Right ventricle myocardium superior (tissue), 1 donor: ENCODE measurements at places on chromosomes 6 and 20.
A peak's percentile ranks its signal among the peaks of the same experiment; 100 is the strongest.

DNA sequence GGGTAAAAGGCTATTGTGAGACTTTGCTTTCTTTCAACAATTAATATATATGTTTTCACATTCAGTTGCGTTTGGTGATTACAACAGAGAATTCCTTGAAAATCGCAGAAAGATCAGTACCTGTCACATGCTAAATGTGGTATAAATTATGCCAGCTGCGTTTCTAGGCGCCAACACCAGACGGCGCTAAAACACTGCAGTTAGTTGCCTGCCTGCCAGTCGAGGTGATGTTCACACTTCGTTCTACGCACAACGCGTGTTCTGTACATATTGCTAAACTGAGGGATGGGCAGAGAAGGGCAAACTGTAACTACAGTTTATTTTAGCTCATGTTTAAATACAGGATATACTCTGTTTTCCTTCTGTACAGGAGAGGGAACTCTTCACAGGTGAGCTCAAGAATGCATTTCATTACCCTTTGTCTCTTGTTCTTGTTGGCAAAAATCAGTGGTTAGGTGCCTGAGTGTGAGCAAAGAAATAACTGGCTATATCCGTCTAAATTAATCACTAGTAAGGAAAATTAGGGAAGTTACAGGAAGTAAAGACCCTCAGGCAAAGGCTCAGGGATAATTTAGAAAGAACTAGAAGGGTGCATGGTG, 100.1 kb upstream of the RGS17 start:
- peak; percentile 53 for DNase-seq

DNA sequence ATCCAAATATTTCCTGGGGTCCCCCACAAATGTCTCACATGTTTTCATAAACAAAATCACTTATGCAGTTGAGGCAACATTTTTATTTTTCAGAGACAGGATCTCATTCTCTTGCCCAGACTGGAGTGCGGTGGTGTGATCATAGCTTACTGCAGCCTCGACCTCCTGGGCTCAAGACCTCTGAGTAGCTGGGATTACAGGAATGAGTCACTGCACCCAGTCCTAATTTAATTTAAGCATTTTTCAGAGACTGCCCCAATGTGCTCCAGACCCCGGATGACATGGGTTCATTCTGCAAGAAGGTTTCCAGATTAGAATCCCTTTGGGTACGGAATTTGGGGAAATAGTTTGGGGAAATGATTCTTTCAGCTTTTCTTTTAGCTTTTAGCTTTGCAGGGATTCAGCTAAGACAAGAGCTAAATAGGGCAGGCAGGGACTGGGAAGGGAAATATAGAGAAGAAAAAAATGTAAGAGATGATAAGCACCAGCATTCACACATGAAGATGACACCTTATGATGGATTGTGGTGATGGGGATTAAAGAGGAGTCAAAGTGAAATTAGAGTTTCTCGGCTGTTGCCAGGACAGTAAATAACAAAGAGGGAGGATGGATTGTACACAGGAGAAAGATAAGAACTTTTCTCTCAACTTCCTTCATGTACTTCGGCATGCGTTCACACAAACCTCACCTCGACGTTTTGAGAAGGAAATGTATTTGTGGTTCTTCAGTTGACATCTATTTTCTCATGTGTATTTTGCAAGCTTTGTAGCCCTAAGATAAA, 169.4 kb upstream of the TAB2 start:
- no peak for DNase-seq

GRCh38 chr20:542777-543368, 717 bp downstream of the CSNK2A1 start:
- peak; percentile 49 for DNase-seq

DNA sequence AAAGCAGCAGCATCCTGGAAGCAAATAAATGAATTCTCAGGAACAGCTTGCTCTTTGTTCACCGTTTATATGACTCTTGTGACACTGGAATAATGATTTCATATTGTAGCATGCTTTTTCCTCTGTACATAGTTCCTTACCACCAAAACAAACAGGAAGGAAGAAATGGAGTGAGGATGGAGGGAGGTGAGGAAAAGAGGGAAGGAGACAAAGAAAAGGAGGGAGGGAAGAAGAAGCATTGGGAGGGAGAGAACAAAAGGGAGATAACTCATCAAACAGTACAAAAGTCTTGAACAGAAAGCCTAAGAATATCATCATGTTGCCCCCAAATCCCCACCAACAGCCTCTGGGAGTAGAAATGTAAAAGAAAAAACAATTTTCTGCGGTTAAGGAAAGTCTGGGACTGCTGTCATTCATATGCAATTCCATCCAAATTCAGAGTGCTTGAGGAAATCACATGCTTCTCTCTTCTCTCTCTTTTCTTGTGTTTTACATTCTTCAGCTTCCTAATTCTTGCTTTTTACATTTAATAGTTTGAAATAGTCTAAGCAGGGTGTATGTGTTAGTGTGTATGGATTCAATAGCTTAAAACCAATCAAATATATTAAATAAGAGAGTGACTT, 81.5 kb downstream of the EPHA7 start:
- DNase-seq: no peak

DNA sequence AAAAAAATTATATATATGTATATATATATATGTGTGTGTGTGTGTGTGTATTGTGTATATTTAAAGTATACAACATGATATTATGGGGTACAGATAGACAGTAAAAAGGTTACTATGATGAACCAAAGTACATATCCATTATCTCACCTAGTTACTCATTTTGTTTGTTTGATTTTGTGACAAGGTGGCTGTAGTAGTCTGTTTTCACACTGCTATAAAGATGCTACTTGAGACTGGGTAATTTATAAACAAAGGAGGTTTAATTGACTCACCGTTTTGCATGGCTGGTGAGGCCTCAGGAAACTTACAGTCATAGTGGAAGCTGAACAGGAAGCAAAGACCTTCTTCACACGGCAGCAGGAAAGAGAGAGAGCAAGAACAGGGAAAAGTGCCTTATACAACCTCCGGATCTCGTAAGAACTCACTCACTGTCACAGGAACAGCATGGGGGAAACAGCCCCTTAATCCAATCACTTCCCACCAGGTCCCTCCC, 30.2 kb upstream of the DACT2 start:
- DNase-seq: no peak

GRCh38 chr6:4664117-4664626, 112.0 kb upstream of the CDYL start:
- peak; percentile 80 for DNase-seq

DNA sequence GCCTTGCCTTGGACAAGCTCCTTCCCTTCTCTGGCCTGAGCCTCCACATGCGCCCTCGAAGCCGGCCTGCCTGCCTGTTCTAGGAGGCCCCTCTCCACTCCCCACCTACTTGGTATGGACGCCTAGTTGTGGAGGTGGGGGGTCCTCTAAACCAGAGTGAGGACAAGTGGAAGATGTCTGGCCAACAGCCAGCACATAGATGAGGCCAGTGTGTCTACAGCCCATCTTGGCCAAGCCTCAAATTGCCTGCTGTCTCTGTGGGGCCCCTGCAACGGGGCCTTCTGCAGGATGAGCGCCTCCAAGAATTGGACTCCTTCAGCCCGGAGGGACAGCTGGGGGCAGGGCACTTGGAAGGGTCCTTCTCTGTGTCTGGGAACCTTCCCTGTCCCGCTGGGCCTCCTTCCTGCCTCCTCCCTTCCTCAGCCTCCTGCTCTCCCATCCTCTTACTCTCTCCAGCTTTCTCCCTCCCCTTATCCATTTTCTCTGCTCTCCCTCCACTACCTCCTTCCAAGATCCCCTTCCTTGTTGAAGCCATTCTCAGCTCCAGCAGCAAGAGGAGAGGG, 1.6 kb downstream of the MDFI start:
- DNase-seq: no peak

DNA sequence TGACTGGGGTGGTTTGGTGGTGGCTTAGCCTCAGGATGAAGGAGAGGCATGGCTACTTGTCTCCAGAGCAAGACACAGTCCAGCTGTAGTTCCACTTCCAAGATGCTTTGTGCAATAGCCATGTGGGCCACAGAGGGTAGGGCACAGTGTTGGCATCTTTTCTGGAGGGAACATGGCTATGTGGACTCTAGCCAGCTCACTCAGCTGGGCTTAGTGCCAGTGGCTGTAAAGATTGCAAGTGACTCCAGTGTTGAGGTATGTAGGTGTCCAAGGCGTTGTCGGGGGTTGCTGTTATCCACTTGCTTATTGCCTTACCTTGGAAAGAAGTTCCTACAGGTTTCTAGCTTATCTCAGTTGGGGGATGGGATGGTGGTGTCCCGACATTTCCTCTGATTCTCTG, 233.4 kb downstream of the CD109 start:
- no peak for DNase-seq

DNA sequence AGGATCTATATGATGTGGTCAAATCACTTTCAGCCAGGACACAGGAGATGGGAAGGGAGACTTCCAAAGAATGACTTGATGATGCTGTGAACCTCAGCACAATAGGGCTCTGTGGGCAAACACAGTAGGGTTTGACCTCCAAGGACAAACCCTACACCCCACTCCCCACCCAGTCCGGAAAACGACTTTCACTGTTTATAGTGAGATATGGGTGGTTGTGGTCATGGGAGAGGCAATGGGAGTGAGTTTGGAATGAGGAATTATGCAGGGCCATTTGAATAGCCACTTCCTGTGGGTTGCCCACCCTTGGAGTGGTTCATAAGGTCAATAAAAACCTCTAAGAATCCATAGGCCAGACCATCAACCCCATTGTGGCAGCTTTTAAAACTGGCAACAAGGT, 38.4 kb upstream of the PRND start:
- DNase-seq: no peak

DNA sequence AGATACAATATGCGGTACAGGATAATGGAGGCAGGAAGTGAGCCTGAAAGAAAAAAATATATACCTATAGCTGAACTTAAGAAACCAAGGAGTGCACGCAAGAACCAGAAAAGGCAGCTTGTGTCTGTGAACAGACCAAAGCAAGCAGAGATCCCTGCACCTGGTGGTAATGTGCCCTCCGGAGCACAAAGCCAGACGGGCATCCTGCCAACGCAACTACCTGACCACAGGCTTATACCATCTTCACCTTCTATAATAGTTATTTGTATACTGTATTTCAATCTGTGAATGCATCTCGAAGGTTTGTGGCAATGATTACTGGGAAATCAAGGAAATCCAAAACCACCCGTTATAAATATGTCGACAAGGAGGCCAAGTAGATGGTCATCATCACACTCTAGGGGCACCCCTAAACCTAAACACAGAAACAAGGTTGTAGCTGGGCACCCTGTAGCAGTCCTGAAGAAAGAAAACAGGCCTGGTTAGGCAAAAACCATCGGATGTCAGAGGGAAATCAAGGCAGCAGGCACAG, 801 bp downstream of the FBXL4 start:
- DNase-seq: peak; percentile 44

- no peak for DNase-seq
Observed at GRCh38 chr6:139581485-139581865, 207.0 kb upstream of the CITED2 start.
